ENCODE measurements at places on chromosomes 1 and 21.

DNA sequence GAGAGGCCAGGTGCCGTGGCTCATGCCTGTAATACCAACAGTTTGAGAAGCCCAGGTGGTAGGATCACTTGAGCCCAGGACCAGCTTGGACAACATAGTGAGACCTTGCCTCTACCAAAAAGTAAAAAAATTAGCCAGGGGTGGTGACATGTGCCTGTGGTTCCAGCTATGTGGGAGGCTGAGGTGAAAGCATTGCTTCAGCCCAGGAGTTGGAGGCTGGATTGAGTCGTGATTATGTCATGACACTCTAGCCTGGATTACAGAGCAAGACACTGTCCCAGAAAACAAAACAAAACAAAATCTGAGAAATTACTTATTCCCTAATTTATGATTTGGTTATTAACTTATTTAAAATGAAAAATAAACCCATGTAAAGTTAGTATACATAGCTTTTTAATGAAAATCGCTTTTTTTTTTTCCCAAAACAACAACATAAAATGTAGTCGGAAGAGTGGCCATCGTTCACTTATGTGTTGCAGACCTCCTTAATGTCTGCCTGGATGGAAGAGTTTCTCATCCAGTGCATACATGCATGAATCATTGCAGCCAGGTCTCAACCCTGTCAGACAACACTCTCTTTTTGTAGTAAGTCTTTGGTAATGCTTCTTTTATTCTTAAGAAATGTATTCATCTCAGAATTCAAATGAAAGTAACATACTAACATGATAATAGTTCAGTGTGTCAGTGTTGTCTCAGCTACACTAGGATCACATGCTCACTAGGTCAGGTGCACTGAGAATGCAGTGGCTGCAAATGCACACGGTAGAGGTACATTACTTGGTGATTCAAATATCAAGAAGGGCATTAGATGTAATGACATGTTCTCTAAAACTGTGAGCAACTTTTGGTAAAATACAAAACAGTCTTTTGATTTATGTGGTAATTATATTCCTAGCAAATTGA, 28.0 kb downstream of the ITSN1 start:
- no peak for DNase-seq

- DNase-seq, result no peak
These were observed 2.1 kb downstream of the GNG12 start for GRCh38 chr1:67830928-67831830.

GRCh38 chr1:38127428-38127827, 80.8 kb upstream of the POU3F1 start:
- DNase-seq, result no peak

DNA sequence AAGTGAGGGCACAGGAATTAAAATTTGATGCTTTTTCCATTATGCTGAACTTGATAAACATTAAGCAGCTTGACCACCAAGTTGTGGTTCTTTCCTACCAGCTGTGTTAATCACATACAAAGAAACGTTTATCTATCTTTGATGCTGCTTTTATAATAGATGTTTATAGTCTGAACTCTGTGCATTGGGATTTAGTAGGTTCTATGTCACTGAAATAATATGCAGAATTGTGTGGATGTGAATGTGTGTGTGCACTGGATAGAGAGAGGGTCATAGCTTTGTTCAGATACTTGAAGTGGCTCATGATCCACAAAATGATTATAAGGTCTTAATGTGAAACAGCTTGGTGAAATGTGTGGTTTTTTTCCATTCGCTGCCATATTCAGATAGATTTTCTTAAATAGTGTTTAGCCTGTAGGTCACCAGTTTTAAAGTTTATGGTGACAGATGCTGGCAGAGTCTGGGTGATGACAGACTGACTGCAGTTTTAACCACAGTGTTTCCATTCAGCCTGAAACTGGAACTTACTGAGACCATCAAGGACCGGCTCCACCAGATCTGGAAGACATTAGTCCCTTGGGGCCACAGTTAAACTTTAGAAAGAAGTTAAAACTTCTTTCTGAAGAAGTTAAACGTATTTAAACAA, 10.2 kb downstream of the DDI2 start:
- DNase-seq, result no peak

- DNase-seq, result no peak
These were observed 3.7 kb upstream of the QSOX1 start for GRCh38 chr1:180150982-180151381.

DNA sequence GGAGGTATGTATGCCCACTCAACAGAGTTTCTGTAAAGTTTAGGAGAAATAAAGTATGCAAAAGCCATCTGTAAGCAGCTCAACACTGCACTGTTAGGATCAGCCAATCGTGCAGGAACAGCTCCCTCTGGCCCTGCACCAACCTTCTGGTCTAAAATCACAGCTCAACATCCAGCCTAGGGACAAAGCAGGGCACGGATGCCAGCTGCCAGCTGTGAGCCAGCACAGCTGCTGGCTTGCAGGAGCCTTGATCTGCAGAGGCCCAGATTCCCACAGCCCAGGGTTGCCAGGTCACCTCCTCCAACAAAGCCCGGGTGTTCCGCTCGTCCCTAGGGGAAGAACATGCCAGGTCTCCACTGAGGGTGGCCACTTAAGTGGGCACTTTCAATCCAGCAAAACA, 8.6 kb downstream of the ACOT7 start:
- no peak for DNase-seq

DNA sequence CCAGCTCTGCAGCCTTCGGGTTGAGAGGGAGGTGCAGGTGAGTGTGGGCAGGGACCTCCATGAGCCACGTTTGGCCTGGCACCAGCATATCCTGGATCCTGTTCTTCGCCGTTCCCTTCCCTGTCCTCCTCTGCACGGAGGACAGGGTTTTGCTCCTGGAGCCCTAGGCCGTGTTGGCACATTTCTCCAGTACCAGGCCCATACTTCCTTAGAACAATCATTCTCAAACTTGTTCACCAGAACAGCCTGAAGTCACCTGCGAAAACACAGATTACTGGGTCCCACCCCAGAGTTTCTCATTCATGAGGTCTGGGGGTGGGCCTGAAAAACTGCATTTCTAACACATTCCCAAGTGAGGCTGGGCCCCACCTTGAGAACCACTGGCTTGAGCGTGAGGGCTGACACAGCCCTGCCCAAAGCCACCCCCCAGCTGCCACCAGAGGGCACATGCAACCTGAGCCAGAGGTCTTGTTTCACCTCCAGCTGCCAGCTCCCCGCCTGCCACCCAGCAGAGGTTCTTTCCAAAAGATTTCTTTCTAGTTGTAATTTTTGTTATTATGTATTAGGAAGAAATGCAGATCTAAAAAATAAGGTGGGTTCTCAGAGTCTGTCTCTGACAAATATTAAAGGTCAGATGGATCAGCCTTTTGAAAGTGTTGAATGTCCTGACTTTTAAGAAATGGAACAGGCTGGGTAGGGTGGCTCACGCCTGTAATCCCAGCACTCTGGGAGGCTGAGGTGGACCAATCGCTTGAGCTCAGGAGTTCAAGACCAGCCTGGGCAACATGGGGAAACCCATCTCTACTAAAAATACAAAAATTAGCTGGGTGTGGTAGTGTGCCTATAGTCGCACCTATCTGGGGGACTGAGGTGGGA, 39.6 kb upstream of the LDLRAP1 start:
- no peak for DNase-seq

DNA sequence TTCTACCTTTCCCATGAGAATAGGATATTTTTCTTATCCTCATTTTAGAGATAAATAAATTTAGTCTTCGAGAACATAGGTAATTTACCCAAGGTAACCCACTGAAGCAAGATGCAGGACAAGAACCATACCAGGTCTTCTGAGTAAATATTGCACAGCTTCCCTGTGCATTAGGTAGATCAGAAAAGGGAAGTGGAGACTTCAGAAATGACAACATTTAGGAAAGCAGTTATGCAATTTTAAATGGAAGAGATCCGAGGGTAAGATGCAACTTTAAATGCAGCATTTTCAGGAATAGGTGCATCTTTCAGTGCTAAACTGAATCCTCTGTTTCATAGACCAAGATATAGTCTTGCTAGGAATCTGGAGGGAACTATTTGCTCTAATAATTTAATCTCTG, 206.4 kb upstream of the SGIP1 start:
- no peak for DNase-seq

DNA sequence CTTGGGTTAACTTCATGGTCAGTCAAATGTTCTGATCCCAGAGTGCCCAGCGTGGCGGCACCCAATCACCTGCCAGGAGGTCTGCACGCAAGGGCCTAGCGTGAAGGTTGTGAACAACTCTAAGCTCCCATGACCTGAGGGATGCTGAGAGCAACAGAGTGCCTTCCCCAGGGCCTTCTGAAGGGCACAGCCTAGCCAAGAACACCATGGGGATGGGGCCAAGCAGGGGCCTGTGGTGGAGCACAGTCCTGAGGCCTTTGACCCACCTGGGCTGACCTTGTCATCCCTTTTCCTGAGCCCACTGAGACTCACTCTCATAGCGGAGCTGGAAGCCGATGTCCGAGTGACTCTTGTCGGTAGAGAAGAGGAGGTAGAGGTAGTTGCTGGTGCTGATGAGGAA, 138.8 kb upstream of the HMGB4 start:
- no peak for DNase-seq

GRCh38 chr1:29749024-29749945, 513.0 kb downstream of the PTPRU start:
- no peak for DNase-seq
